ENCODE measurements at places on chromosomes 11 and 22.

DNA sequence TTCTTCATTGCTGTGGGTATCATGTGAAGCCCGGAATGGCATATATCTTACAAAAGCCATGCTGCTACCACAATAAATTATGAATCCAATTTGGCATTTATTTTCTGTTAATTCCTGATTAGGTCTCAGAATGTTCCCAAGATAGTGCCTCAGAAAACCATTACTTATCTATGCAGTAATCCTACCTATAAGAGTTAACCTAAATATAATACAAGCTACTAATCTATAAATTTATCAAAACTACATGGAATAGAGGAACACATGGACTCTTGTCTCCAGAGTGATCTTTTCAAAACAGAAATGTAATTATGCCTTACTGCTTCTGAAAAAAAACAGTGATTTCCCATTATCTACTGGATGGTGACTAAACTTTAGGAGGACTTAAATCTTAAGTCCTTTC is 687.8 kb upstream of the ANO5 start:
- DNase-seq = no peak

GRCh38 chr22:48599346-48599745 is 1228.3 kb downstream of the BRD1 start:
- DNase-seq = no peak

- no peak for DNase-seq
Measured at GRCh38 chr22:41009222-41009948, 58.2 kb downstream of the RBX1 start.

GRCh38 chr11:81870066-81870412 is 863.6 kb downstream of the FAM181B start:
- no peak for DNase-seq

- no peak for DNase-seq
Measured at GRCh38 chr11:74971424-74971823, 17.3 kb upstream of the NEU3 start.

DNA sequence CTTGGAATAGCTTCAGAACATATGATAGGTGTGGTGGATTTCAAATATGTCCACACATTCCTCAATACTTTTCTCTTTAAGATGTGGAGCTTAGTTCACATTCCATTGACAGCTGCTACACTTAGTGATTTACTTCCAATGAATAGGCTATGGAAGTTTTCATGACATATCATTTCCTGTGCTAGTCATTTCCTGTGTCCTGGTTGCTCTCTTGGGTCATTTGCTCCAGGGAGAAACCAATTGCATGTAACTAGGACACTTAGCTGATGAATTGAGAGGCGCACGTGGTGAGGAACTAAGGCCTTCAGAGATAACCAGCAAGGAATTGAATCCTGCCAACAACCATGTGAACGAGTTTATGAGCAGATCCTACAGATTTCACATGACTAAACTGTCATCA is 120.9 kb downstream of the SLC17A6 start:
- DNase-seq = no peak
